ENCODE measurements at places on chromosomes 1 and 21.

GRCh38 chr1:34655206-34655874 is 99.5 kb upstream of the GJB5 start:
- no peak overlapping the region for H3K4me3 ChIP-seq
- H3K27ac ChIP-seq: no peak overlapping the region
- no peaks in the 10 kb centered on the region for H3K27me3 ChIP-seq
- DNase-seq: no peak
- H3K36me3 ChIP-seq: no peaks in the 10 kb centered on the region

DNA sequence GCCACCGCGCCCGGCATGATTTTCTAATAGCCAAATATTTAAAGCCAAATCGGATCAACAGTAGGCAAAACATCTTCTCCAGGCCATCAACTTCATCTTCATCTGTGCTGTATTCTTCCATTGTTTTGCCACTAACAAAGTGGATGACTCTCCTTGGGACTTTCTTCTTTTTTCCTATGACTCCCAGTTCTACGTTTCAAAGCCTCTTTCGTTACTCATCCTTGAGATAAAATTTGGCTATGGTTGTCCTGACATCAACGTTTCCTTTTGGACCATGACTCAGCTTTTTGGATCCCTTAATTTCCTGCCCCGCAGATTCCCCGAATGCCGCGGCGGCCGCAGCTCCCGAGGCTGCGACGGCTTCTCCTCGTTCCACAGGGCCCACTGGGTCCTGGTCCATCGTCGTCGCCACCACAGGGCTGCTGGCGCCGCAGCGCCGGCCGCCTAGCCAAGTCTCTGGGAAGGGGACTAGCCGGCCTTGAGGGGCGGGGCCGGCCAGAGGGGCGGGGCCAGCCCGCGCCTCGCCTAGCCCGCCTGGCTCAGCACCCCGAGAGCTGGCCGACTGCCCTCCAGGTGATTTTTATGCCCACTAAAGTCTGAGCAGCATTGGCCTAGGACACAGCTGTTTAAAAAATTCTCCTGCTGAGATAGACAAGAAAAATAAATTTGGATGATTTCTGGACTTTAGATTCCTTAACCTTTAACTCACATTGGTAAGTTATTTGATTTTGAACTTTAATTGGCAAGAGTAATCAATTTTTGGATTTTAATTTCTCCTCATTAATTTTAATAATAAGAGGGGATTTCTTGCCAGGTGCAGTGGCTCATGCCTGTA is 93.9 kb downstream of the ADCY10 start:
- peak overlapping the region; percentile 73 for H3K4me3 ChIP-seq
- DNase-seq: no peak
- peaks cover 4% of the 10 kb centered on the region for H3K36me3 ChIP-seq

GRCh38 chr21:29267666-29268065 is 31.1 kb upstream of the BACH1 start:
- no peak overlapping the region for H3K4me3 ChIP-seq
- DNase-seq: no peak
- no peaks in the 10 kb centered on the region for H3K36me3 ChIP-seq
- peaks cover 16% of the 10 kb centered on the region for H3K27me3 ChIP-seq

GRCh38 chr1:209411491-209411929 is 172.0 kb upstream of the CAMK1G start:
- H3K4me1 ChIP-seq: no peaks in the 10 kb centered on the region
- DNase-seq: no peak
- peaks cover 21% of the 10 kb centered on the region for H3K27me3 ChIP-seq
- H3K27ac ChIP-seq: no peak overlapping the region
- H3K4me3 ChIP-seq: no peak overlapping the region

GRCh38 chr21:37527103-37527502 is 160.5 kb downstream of the DYRK1A start:
- DNase-seq: no peak
- no peak overlapping the region for H3K27ac ChIP-seq
- peaks cover 8% of the 10 kb centered on the region for H3K27me3 ChIP-seq
- H3K4me1 ChIP-seq: no peaks in the 10 kb centered on the region
- no peak overlapping the region for H3K4me3 ChIP-seq

DNA sequence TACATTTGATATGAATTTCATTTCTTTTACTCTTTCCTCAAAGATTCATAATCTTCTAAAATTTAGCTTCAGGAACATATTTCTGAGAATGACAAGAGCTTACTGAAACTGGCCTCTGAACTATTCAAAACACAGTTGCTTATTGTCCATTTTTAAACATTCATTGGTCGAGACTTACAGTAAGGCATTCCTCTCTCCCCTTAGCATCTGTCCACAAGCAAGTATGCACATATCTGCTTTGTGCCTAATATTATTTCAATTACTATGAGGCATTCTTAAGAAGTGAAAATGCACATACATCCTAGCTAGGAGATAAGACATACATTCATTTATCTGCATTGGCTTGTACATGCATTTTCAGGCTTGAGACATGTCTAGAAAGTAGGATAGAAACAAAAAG is 488.7 kb downstream of the PTBP2 start:
- DNase-seq: no peak
- H3K27ac ChIP-seq: no peak overlapping the region
- H3K4me1 ChIP-seq: no peaks in the 10 kb centered on the region
- H3K4me3 ChIP-seq: no peak overlapping the region
- H3K36me3 ChIP-seq: no peaks in the 10 kb centered on the region

Measured in activated T-helper 2 cell treated with anti-CD3 and anti-CD28 coated beads, Interferon-gamma antibody, Interleukin-2, Interleukin-4, amounts not matched to agents 10 μg/mL and 5 μg/mL and 100 μg/mL, durations not matched to agents 14 hours and 24 hours and 36 hours (primary cell).